ENCODE measurements at places on chromosomes 5 and 9.

GRCh38 chr9:75950998-75951397 lies 60.5 kb downstream of the PCSK5 start:
- no peak for DNase-seq

GRCh38 chr5:65695162-65695755 lies 26.6 kb downstream of the SGTB start:
- no peak for DNase-seq

DNA sequence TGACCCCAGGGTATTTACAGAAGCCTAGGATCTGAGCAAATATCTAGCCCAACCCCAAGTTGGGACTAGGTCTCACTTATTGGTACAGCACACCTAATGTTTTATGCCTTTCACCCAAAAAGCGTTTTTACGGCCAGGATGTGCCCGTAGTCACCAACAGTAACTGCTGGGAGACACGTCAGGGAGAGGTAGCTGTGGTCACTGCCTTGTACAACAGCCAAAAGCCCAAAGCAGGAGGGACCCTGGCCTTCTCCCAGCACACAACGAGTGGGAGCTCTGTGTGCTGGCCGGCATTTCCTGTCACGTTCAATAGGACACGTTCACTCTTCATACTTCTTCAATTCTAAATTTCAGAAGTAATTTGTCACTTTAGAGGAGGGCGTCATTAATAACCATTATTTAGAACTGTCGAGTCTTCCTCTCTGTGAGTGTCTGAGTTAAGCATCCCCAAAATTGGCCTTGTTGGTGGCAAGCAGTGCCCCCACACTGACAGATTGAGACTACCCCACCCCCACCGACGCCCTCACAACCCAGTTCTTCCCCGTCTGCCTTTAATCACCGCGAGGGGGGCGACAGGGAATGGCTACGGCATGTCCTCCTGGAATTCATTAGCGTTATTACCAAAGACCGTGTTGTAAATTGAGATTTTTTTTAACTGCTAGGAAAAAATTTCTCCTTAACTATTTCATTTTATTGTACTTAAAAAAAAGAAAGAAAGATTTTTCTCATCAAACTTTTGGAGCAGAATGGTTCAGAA lies 80.7 kb downstream of the MVB12B start:
- DNase-seq, result no peak

- DNase-seq, result no peak
Observed at GRCh38 chr9:85142968-85143367, 473.4 kb downstream of the NTRK2 start.

- DNase-seq, result no peak
Observed at GRCh38 chr5:113166852-113167366, 190.3 kb downstream of the DCP2 start.

GRCh38 chr5:127097278-127097677 lies 24.0 kb upstream of the C5orf63 start:
- DNase-seq, result no peak

DNA sequence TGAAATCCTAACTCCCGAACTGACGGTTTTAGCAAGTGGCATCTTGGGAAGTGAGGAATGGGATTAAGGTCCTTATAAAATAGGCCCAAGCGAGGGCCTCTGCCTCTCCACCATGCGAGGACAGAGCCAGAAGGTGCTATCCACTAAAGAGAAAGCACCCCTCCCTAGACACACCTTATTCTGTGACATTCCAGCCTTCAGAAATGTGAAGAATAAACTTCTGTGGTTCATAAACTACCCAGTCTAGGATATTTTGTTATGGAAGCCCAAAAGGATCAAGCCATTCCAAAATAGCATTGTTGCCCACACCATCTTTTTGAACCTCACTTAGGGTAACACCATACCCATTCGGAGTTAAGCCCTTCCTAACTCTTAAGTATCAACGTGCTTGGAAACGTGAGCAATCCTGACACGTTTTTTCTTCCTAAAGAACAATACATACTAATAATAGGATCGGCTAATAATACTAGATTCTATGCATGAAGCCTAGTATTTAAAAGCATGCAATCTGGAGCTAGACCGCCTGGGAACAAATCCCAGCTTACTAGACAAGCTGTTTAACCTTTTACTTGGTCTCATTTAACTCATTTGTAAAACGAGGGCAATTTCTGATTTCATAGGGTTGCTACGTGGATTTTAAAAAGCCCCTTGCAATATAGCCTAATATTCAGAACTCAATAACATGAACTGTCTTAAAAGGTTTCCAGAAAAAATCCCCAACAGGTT lies 1.1 kb upstream of the SMC2 start:
- no peak for DNase-seq

DNA sequence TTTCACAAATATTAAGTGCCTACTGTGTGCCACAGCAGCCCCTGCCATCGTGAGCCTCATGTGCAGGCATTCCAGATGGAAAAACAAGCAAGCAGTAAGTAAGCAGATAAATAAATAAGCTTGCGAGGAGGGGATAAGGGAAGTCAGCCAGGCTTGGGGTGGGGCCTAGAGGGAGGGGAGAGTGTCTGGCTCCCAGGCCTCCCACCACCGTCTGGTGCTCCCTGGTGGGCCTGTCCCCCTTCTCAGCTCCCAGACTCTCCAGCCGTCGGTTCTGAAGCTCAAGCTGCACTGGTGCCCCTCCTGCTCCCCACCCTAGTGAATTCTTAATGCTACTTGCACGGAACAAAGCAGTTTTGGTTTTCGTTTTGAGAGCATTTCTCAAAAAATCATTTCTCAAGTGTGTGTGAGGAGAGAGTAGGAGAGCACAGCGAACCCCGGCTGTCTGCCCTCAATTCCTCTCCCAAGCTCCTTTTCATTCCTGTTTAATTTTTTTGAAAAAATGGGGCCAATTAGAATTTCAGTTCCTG lies 6.6 kb upstream of the IER5L start:
- no peak for DNase-seq

- no peak for DNase-seq
Observed at GRCh38 chr9:113258282-113258681, 17.1 kb downstream of the CDC26 start.

- DNase-seq, result no peak
Observed at GRCh38 chr5:130678637-130679036, 486.4 kb downstream of the HINT1 start.

DNA sequence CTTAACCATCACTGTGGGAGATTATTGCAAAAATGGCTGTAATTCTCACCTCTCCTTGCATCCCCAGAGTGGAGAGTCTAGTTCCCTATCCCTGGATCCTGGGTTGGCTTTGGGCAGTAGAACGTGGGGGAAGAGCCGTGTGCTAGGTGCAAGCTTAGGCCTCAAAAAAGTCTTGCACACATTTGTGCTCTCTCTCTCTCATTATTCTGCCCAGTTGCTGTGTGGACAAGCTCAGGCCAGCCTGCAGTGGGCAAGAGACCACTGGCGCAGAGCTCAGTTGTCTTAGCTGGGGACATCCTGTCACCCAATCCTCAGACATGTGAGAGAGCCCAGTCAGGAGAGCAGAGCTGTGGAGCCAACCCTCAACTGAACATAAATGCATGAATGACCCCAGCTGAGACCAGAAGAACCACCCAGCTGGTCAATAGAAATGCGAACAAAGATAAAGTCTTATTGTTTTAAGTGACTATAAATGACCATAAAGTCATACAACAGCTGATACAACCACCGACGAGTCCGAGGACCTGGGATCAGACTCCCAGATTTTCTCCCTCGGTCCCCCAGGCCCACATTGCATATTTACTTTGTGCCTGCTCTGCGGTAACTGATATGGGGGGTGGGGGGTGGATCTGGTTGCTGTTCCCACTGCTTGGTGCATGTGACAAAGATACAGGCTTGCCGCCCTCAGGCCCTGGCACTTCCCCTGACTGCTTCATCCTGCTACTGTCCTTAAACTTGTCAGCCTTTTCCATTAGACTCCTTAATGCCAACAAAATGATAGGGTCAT lies 166.4 kb upstream of the MVB12B start:
- no peak for DNase-seq

DNA sequence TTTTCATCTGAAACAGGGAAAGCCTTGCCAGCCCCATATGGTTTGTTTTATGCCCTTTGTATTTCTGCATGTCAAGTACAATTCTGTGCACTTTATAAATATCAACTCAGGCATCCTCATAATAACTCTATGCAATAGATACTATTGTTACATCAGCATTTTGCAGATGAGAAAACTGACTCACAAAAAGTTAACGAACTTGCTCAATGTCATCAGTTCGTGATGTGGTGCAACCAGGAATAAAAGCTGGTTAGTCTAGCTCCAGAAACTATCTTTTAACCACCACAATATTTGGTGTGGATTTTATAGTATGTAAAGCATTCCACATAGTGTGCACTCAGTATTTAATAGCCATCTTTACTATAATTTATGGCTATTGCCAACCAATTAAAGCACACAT lies 134.9 kb downstream of the MRPS30 start:
- no peak for DNase-seq

GRCh38 chr5:81757404-81757803 lies 6.5 kb upstream of the SSBP2 start:
- no peak for DNase-seq

DNA sequence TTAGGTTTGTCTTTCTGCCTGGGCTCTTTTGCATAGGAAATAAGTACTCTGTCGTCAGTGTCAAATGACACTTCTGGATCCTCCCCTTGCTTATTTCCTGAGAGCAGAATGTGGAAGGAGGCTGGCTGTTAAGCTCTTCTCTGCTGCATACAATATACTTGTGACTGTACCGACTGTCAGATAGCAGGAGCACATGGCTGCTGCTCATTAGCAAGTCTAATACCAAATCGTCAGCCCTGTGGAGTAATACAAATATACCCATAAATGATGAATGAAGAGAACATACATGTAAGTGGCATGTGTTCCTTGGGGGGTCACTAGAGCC lies at the start of gene GPR151:
GPR151 (minus strand) TSS at position 40 of the 325 bp plus-strand sequence. CDS start 77 bp downstream, outside the sequence.
- no peak for DNase-seq

DNA sequence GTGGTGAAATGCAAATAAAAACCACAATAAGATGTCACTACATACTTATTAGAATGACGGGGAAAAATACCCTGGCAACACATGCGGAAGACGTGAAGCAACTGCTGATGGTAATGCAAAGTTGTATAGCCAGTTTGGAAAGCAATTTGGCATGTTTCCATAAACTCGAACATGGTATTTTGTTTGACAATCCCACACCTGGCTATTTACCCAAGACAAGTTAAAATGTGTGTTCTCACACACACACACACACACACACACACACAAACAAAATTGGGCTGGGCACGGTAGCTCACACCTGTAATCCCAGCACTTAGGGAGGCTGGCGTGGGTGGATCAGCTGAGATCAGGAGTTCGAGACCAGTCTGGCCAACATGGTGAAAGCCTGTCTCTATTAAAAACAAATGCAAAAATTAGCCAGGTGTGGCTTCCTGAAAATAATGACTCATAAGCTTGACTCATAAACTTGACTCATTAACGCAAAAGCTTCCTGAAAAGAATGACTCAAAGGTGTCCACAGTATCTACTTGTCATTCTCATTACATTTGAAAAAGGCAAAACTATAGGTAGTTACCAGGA lies 456.5 kb downstream of the CDH18 start:
- no peak for DNase-seq

GRCh38 chr9:132627106-132627505 lies 42.7 kb downstream of the DDX31 start:
- DNase-seq, result no peak

DNA sequence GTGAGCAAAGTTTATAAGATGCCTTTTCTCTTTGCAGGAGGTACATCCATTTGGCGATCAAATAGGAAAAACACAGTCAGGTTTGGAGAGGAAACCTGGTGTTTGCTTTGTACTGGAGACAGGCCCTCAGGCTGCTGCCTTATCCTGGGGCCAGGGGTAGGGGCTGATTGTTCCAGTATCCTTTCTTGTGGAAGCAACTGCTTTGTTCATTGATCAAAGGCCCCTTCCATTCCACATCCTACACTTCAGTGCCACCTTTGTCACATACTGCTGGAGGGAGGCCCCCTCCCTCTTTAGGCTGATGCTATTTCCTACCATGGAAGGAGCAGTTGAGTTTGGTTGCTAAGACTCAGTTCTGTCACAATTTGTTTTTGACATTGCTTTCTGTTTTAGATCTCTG lies 778.1 kb downstream of the TLR4 start:
- no peak for DNase-seq

DNA sequence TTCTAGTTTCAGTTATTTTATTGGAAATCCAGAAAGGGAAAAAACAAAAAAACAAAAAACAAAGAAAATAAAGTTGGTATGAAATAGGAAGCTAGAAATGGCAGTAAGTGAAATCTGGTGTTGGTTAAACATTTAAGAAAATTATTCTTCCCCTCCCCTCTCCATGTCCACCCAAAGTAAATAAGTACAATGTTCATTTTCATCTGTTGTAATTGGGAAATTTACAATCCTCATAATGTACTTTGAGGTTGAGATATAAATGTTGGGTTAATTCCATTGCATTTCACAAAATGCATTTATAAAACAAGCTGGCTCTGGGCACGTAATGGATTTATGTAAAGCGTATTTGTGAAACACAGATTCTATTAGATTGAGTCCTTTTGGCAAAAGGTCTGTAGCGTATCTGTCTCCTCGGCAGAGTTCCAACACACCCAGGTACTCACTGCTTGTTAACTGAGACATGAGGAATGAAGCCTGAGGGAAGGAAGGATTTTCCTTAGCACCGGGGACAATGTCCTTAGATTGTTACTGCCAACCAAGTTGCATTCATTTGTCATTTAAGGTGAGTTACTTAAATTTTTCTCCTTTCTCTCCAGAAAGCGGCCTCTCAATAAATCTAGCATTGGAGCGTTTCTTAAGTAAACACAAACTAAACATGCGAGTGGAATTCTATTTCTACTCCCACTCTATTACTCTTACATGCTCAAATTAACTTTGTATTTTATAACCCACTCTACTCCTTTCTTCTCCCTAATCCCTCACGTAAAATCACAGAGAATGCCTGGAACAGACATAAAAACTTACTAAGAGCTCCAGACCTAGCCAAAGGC lies 912.3 kb upstream of the WWC1 start:
- DNase-seq, result no peak

GRCh38 chr9:76667521-76667957 lies 96.7 kb upstream of the PCA3 start:
- no peak for DNase-seq

DNA sequence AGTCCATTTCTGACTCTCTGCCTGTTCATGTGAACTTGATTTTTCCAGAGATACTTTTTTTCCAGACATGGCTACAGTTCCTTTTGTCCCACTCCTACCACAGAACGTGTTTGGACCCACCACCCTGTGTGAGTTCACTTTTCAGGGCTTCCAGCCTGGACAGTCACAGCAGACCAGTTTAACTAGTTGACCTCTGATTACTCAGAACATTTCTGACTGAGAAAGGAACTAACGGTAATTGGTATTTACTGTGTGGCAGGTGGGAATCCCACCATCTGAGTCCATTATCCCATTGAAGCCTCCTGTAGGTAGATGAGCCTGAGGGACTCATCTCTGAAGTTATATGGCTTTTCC lies 210.1 kb downstream of the GOLPH3 start:
- DNase-seq, result no peak

- DNase-seq, result no peak
Observed at GRCh38 chr5:172985596-172985995, 2.0 kb downstream of the ATP6V0E1 start.

- DNase-seq, result no peak
Observed at GRCh38 chr9:108180541-108180940, 675.2 kb downstream of the ACTL7B start.

DNA sequence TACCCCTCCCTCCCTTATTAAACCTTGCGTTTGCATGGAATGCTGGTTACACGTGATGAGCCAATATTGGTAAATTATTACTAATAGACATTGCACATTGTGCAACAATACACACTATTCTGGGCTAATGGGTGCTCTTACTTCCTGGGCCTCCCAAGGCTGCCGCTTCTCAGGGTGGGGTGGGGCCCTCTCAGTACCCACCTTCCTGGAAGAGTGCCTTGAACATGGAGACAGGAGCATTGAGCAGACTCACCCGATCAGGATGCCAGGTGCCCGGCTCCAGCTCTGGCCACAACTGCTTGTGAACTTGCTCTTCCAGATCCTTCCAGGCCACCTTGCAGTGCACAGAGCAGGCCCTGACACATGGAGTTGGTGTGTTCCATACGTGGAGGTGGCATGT lies 24.7 kb upstream of the CEP72 start:
- no peak for DNase-seq

All from 8988T (cell line).